ENCODE measurements at places on chromosomes 6 and 20.
A peak's percentile ranks its signal among the peaks of the same experiment; 100 is the strongest.

- DNase-seq: peak; percentile 5
Measured at GRCh38 chr6:63272397-63272796, 47.4 kb downstream of the LGSN start.

- DNase-seq: no peak
Measured at GRCh38 chr20:19777315-19777714, 19.3 kb downstream of the RIN2 start.

DNA sequence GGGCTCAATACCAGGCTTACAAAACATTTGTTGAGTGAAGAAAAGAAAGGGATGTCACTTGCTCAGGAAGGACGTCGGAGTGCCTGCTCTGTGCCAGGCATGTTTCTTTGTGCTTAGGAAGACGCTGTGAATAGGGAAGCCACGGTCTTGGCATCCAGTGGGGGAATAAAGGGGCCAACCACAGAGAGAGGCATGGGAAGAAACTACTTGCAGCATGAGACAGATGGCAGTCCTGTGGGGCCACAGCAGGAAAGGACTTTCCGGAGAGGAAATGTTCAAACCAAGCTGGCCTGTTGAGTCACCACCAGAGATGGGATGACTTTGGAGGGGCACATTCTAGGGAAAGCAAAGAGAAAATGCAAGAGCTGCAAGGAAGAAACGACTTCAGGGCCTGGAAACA is 173.2 kb downstream of the CDH26 start:
- DNase-seq: peak; percentile 4

- no peak for DNase-seq
Measured at GRCh38 chr6:13526727-13527670, 39.6 kb upstream of the GFOD1 start.

- DNase-seq: no peak
Measured at GRCh38 chr20:47143657-47144056, 212.8 kb downstream of the ZMYND8 start.

- DNase-seq: no peak
Measured at GRCh38 chr6:150320442-150320841, 48.4 kb upstream of the IYD start.

DNA sequence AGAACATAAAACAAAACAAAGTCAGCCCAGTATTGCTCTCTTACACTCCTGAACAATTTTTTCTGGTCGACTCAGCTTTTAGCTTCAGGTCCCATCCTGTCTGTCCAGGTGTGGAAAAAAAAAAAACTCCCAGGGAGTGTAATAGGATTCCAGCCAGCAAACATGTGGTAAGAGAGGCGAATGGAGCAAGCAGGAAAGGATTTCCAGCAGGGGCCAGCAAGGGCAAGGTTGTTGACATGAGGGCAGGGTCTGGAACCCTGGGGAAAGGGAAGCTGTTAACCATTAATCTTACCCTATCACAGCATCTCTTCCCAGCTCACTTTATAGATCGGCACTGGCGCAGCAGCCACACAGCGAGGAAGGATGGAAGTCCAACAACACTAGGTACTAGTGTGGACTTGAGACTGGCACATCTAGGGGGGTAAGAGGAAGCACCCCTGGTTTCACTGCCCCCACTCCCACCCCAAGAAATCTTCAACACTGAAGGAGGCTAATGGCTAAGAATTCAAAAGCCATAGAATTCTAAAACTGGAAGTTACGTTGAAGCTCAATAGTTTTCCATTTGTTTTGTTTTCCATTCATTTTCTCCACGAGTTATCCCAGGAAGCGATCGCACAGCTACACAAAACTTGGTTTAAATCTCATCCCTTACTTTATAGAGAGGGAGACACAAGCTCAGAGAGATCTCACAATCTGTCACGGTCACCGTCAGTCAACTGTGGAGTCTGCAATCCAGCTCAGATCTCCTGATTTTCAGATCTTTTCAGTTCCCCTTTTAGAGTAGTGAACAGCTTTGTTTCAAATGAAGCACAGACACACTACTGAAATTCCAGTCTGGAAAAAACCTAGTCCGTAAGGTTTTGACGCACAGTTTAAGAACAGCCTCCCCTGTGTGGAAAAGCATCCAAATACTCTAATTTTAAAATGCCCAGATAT is 53.3 kb downstream of the SLC22A23 start:
- DNase-seq: no peak

DNA sequence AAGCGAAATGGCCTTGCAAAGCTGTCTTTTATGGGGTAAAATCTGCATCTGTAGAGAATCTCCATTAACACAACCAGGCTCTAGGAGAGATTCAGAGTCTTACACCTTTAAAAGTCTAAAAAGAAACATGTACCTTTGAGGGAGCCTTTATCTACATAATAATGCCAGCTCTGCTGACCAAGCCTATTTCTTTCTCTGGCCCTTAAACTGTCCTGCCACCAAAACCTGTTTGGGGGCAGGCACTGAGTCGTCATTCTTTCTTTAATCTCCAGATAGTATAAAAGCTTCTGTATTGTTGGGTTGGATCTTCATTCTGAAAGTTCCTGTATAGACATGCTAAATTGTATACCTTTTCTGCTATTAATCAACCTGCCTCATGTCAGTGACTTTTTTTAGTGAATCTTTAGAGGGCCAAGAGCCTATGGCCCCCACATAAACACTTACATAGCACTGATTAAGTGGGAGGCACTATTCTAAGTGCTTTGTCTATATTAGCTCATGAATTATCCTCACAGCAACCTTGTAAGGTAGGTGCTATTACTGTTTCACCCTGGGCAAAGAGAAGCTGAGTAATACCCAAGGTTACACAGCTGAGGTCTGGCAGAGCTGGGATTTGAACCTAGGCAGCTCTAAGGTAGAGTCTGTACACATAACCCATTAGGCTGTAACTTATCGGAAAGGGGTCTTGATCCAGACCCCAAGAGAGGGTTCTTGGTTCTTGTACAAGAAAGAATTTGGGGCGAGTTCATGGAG is 232.3 kb upstream of the DTNBP1 start:
- DNase-seq: no peak

DNA sequence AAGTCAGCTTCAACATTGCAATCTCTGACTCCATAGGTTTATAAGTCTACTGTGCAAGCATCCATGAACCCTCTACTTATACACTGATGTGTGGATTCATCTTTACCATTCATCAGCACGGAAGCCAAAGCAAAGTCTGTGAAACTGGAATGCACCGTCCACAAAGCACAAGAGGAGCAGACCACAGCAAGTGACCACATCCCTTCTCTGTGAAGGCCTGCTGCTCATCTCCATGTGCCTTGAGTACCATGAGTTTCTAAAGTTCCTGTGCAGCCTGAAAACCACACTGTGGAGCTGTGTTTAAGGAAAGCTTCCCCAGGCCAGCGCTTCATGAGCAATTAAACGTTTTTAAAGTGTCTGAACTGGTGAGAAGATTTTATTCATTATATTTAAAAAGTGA is 20.0 kb downstream of the GABRR1 start:
- no peak for DNase-seq

DNA sequence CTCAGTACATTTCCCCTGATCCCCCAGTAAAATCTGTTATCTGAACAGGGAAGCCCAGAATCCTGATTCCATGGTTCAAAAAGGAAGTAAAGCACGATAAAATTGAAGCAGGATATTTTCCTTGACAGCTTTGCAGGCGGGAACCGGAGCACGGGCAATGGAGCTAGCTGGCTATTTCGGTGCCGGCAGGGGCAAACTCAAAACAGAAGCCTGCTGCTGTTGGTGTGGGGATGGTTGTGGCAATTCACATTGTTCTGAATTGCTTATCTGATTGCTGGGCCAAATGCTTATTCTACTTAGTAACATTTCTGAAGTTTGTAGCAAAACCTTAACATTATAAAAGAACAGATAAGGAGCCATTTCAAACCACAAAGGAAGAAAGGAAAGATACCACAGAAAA is 172.4 kb downstream of the MMS22L start:
- no peak for DNase-seq

GRCh38 chr20:24405810-24406209 is 63.6 kb upstream of the SYNDIG1 start:
- DNase-seq: peak; percentile 11

DNA sequence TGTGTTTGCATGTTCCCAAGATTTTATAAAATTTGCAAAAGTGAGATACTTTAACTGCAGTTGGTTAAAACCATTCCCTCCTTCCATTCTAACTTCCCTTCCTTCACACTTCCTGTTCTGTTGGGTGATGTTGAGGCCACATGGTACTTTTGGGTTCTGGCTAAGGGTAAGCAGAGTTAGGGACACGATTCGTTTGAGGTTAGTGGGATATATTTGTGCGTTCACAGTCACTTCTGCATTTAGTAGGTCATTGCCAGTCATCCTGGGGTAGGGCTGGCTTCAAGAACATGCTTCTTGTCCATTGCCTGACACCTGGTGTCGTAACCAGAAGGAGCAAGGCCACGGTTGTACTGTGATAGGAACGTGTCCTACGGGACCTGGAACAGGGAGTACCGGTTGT is 340.1 kb downstream of the ZFAND3 start:
- no peak for DNase-seq

- DNase-seq: peak; percentile 30
Measured at GRCh38 chr6:140393665-140394540, 1019.5 kb upstream of the CITED2 start.

DNA sequence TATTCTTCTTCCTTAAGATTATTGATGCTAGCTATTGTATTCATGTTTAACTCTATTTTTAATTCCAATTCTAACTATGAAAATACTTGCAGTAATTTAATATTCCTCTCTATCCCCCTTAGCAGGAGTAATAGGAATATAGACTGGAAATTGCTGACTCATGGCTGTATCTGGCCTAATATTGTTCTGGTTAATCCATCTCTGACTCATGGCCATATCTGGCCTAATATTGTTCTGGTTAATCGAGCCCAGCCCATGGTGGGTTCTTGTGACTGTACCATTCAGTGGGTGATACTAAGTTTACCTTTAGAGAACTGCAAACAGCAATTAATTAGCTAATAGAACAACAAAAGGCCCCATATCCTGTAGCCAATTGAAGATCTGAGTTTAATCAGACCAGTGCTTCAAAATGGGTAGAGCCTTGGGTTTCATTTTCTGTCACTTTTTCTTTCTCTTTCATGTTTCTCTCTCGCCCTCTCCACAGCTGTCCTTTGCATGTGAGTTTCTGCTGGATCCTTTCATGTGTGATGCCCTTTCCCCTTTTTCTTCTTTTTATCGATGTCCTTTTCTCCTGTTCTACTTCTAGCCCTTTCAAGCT is 50.6 kb downstream of the SLC22A3 start:
- DNase-seq: peak; percentile 6

DNA sequence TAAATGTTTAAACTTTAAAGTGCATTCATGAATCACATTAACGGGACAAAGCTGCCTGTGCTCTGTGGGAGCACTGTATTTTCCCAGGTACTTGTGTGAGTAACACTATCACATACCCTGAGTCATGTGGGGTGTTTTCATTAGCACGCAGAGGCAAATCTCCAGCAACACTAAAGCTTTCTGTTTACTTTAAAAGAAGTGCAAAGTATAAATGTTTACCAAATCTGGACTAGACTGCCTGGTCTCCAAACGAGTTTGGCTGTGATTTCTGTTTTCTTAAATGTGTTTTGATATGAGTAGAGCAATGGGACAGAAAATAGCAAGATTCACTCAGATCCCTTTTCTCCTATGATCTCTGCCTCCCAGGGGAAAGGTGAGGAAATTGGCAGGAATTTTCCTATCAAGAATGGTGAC is 28.8 kb upstream of the RIPPLY2 start:
- DNase-seq: no peak

DNA sequence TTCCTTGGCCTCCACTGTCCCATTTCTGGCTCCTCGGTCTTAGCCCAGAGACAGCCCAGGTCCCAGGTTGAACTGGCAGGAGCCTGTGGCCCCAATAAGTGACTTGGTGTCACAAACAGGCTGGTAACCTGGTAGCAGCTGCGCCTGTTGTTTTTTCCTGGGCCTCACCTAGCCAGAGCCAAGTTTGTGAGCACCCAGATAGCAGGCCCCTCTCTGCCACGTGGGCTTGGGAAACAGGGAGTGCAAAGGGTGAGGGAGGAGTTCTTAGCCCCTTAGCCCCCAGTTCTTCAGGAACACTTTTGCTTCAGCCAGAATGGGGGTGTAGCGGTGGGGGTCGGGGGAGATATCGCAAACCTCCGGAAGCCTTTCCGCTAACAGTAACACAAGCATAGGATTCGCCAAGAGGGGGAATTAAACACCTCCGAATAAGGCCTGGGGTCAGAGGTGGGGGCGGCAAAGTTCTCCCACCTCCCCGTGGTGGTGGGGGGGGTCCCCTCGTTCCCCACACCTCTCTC is 760 bp downstream of the C6orf132 start:
- DNase-seq: peak; percentile 23

DNA sequence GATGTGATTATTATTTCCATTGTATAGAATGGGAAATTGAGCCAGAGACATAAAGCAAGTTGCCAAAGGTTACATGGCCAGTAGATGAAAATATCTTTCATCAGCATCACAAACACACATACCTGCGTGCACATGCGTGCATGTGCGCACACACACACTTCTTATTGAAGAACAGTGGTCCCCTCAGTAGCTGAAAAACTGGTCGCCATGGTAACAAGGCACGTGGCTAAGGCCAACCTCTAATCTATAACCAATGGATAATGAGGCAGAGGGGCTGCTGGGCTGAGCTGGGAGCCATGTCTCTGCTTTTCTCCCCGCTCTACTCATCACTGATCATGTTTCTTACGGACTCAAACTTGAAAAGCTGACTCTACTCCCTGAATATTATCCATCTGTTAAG is 60.3 kb downstream of the NRSN1 start:
- DNase-seq: no peak

- DNase-seq: no peak
Measured at GRCh38 chr6:167831281-167831828, 4.6 kb downstream of the AFDN start.

- DNase-seq: no peak
Measured at GRCh38 chr6:106895703-106896040, 78.9 kb downstream of the CD24 start.

DNA sequence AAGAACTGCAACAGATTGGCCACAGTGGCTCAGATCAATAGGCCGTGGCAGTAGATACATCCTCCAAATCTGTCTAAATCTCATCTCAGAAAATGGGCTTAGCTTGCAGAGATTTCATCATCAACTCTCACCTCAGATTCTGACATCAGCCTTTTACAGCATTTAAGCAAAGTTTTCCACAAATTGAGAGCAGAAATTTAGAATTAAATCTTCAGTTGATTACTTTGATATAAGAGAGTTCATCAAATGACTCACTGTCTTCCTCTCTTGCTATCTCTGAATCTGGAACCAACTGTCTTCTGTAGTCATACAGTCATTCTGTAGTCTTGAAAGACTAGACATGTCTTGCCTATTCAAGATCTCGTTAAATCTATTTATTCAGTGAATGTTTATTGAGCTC is 45.2 kb upstream of the CTAGE9 start:
- DNase-seq: peak; percentile 59

DNA sequence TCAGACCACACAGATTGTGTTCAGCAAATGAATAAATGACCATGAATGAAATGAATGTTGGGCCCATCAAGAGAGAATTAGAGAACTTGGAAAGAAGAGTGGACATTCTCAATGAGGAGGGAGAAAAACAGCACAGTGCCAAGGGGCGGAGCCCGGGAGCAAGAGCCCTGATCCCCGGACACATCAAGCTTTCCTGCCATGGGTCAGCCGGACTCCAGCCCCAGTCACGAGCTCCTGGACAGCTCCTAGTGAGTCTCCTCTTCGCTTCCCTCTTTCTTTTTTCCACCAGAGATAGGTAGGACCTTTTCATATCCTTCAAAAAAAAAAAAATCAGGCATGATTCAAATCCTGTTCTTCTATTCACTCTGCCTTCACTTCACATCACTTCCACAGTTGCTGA is 274.2 kb downstream of the NRN1 start:
- no peak for DNase-seq

- DNase-seq: peak; percentile 55
Measured at GRCh38 chr6:54847799-54848597, 1.4 kb downstream of the FAM83B start.

GRCh38 chr6:149995971-149996370 is 29.4 kb downstream of the RAET1L start:
- DNase-seq: no peak
